Myocyte (in vitro differentiated cells): ENCODE measurements at places on chromosomes 13 and 19.

DNA sequence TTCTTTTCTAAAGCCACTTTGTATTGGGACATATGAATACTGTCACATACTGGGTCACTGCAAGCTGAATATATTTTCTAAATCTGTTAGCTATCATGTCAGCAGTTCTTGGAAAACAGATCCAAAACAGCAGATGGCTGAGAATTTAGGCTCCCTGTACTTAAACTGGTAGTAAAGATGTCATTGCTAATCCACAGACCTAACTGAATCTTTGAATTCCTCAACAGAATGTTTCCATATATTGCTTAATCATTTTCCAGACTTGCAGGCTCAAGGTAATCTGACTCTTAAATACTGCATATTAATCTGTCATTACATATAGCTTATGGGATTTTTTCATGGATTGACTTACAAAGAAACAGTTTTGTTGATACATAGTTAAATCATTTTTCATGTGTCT, 639.0 kb upstream of the KLHL1 start:
- no peak for DNase-seq

GRCh38 chr13:33008946-33009722, 7.1 kb upstream of the KL start:
- DNase-seq: no peak

GRCh38 chr13:99435998-99436397, 65.3 kb upstream of the TM9SF2 start:
- DNase-seq: no peak

- DNase-seq: peak; percentile 45
Observed at GRCh38 chr13:45482571-45483173, 17.9 kb downstream of the COG3 start.

GRCh38 chr13:36752673-36753072, 66.3 kb upstream of the RFXAP start:
- DNase-seq: no peak

- no peak for DNase-seq
Observed at GRCh38 chr13:20398459-20398858, 127.2 kb downstream of the CRYL1 start.

DNA sequence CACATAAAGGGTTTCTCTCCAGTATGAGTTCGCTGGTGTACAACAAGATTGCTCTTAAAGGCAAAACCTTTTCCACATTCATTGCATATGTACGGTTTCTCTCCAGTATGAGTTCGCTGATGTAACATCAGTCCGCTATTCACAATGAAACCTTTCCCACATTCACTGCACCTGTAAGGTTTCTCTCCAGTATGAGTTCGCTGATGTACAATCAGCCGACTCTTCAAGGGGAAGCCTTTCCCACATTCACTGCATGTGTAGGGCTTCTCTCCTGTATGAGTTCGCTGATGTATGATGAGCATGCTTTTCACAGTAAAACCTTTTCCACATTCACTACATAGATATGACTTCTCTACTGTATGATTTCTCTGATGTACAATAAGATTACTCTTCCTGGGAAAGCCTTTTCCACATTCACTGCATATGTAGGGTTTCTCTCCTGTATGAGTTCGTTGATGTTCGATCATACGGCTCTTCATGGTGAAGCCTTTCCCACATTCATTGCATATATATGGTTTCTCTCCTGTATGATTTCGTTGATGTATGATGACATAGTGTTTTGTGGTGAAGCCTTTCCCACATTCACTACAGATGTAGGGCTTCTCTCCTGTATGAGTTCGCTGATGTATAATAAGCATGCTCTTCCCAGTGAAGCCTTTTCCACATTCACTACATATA, 6.0 kb upstream of the ZNF614 start:
- DNase-seq: no peak

DNA sequence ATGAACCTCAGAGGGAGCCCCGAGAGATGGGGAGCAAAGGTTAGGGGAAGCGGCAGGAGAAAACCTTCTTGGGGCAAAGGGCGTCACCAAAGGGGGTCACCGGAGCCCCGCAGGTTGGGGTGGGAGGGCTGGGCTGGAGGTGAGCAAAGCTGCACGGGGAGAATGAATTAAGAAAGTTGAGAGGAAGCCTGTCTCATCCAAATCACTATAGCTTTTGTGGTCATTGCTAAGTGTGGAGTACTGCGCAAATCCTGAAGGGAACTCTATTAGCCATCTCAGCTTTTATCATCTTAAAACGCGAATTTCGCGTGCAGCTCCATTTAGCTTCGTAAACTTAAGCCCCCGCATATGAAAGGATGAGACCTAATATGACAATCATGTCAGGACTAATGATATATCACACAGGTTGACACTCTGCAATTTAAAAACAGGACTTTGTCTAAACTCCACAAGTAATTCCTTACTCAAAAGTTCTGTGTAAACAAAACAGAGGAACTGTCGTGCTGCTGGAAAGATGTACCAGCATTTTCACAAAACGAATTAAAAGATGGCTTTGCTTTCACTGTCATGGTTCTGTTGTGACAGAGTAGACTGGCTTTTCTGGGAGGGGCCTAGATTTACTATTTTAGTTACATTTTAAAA, 631 bp downstream of the LACC1 start:
- DNase-seq: no peak

- no peak for DNase-seq
Observed at GRCh38 chr19:41548954-41549688, 26.8 kb upstream of the CEACAM21 start.
